ENCODE measurements at places on chromosomes 1 and 21.

GRCh38 chr1:64790832-64791487, 46.1 kb downstream of the RAVER2 start:
- DNase-seq = no peak

- no peak for DNase-seq
These were observed 76.3 kb downstream of the KRTAP19-8 start for GRCh38 chr21:30962013-30962412.

GRCh38 chr21:17585875-17586450, 26.7 kb downstream of the BTG3 start:
- DNase-seq = no peak

- DNase-seq = no peak
These were observed 39.1 kb downstream of the RIMS3 start for GRCh38 chr1:40626383-40626770.

DNA sequence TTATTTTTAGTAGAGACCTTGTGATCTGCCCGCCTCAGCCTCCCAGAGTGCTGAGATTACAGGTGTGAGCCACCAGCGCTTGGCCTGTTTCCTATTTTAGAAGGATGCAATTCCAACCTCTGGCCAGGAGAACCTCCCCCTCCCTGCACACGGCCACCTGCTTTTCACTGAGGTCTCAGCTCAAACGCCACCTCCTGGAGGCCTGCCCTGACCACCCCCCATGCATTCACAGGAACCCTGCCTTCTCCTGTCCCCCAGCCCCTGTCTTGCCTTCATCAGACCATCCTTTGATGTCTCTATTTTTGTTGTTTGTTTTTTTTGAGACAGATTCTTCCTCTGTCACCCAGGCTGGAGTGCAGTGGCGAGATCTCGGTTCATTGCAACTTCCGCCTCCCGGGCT, 2.3 kb downstream of the SRM start:
- DNase-seq = no peak

DNA sequence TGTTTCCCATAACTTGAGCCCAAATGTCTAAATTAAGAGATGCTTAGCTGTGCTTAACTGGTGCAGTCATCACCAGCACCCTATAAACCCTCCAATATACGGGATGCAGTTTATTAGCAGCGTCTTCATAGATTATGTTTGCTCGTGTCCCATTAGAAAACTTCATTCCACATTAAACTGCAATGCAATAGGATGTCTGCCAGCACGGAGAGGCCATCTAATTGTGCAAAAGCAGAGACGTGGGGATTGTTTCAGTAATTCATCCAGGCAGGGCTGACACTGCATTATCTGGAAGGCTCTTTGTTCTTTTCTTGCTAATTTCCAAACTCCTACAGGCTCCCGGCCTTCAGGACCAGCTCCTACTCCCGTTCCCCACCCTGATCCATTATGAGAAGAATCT, 89.5 kb downstream of the CSMD2 start:
- DNase-seq = no peak

GRCh38 chr1:201138311-201138840, 11.4 kb upstream of the ASCL5 start:
- DNase-seq = no peak

DNA sequence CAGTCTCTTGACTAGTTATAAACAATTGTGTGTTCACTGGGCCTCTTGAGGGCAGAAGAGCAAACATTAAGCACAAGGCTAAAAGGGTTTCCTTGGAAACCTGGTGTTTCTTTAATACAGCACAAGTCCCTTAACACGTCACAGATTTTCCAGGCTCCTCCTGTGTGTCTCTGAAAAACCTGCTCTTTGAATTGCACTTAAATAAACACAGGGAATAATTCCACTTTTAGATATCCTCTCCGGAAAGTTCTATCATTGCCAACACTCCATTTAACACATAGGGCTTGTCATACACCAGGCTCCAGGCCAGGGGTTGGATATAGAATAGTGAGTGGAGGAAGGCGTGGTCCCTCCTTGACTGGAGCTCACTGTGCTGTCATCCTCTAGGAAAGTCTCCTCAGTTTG, 442.6 kb downstream of the DSCAM start:
- no peak for DNase-seq

- peak; percentile 33 for DNase-seq
These were observed 682.6 kb downstream of the RWDD3 start for GRCh38 chr1:95916616-95917015.

DNA sequence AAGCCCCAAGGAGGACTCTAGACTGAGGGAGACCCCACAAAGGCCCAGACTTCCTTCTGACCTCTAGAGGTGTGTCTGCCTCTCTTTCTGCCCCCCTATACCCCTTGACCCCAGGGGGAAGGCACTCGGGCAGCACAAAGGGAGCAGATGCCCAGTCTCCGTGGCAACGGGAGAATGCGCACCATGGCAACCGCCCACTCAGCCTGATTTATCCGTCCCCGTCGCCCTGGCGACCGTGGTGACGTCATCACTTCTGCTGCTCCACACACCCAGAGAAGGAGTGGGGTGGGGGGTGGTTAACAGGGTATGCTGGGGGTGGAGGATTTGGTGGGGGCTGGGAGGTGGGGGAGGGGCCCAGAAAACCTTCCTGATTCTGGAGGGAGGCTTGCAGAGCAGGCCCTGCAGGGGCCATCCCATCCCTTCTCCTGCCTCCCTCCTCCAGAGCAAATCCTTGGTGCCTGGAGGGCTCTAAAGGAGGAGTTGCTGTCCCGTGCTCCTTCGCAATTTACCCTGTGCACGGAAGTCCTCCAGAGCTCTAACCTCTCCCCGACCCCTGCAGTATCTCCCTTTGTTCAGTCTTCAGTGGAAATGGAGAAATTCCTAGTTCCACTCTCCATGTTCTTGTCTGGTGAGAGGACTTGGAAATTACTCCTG, 6.3 kb downstream of the CELF3 start:
- no peak for DNase-seq

GRCh38 chr1:224689374-224689773, 73.3 kb downstream of the CNIH3 start:
- no peak for DNase-seq

DNA sequence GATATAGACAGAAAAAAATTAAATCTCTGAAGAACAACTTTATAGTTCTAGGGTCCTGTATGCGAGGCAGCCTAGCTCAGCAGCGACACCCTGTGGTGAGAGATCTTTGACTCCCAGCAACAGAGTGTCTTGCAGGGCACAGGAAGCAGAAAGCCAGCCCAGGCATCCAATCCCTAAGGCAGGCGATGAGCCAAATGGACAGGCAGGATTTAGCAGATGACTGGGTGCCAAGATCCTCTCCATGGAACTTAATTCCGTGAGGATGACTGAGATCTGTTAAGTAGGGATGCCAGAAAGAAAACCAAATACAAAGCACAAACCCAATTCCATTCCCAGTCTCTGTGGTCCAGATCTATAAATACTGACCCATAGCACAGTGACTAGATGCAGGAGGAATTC, 38.8 kb downstream of the HLCS start:
- peak; percentile 84 for DNase-seq

GRCh38 chr21:14875704-14876523, 188.9 kb downstream of the NRIP1 start:
- no peak for DNase-seq

DNA sequence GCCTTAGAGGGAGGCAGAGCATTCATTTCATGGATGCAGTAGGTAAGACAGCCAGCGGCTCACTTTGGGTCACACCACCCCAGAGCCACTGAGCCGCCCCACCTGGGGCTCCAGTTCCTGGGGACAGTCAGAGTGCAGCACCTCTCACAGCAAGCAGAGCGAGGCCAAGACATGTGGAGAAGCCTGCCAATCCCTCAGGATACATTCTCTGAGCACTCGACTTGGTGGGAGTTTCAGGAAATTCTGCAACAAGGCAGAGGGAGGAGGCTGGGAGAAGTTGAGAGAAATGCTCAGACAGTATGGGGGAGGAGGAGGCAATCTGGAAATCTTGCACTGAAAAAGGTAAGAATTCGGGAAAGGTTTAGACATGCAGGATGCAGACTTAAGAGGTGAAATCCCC, 60.8 kb upstream of the WLS start:
- no peak for DNase-seq

DNA sequence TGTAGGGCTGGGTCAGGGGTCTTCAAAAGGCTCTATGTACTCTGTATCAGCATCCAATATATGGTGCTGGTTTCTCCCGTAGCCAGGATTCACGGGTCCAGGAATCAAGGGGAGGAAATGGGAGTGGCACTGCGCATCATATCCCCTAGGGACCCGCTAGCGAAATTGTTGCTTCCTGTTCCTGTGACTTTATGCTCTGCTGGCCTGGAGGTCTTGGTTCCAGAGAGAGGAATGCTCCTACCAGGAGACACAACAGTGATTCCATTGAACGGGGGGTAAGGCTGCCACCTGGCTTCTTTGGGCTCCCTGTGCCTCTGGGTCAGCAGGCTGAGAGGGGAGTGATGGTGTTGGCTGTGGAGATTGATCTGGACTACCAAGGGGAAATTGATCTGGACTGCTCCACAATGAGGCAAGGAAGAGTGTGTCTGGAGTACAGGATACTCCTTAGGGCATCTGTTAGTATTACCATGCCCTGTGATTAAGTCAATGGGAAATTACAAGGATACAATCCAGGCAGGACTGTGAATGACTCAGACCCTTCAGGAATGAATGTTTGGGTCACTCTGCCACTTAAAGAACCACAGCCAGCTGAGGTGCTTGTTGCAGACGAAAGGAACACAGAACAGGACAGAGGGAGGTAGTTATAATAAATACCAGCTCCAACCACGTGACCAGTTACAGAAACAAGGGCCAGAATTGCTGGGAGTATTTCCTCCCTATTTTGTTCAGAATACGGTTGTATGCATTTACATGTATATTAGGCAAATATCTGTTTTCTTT, 10.2 kb downstream of the SPSB1 start:
- no peak for DNase-seq

DNA sequence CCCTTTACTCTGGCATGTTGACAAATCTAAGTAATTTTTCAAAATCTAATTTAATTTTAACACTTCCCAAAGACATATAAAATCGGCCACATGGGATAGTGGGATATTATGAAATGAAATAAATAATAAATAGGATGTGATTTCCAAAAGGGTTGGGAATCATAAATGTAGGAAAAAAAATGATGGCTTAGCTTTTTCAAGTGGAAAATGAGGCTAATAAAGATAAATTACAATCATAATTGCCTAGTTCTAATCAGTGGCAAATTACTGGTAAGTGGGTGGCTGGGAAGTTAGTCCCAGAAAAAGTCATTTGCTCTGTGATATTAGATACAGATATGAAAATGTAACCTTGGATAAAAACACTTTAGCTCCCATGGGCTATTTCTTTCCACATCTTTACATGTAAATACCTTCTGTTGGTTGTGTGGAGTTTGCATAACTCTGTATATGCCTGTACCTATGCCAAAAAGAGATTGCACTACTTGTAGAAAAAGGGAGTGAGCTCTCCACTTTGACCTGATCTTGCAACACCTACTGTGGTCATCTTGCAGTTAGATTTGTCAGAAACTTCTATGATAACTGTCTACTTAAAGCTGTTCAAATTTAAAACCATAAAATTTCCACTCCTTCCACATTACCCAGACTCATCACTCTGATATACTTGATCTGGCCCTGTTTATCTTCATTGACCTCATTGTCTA, 284.6 kb upstream of the KAZN start:
- DNase-seq = peak; percentile 35

- peak; percentile 18 for DNase-seq
These were observed 22.9 kb upstream of the NDC1 start for GRCh38 chr1:53860967-53861411.

DNA sequence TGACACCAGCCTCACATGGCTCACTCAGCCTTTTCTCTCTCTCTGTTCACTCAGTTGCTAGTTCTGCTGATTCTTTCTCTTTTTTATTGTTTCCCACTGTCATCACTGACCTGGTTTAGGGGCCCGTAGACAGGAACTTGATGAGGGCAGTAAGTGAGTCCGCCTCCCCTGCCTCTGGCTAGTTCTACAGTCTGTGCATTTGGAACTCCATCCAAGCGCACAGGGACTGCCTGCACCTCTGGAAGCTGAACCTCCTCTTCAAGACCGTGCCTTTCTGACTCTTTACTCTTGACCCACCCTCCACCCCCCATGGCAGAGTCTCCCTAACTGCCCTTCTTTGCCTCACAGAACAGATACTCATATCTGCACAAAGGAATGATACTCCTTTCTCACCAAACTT, 4.2 kb downstream of the TENT5C start:
- DNase-seq = no peak

- DNase-seq = no peak
These were observed 9.7 kb downstream of the CTNNBIP1 start for GRCh38 chr1:9900142-9901043.
